Lower leg skin (tissue), 4 donors: ENCODE measurements at places on chromosomes 1 and 21. TPM values are rescaled to one million over a fixed set of nuclear protein-coding genes. Genes with fewer than 3 reads are reported as not detected.

DNA sequence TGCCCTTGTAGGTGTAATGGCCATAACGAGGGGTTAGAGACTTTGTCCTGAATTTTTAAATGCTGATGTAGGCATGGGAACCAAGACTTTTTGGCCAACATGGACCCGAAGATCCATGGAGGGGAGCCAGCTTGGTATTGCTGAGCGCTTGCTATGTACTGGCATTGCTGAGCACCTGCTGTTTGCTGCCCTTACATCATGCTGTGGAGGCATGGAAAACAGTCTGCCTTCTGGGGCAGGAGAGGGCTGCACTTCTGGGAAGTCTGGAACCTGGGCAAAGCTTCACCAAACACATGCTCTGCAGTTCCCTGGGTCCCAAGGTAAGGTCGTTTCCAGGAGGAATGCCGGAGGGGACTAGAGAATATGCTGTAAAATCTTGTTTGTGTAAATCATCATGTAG, 86.3 kb upstream of the CNIH3 start:
- no peak for DNase-seq

GRCh38 chr1:28971980-28972771, 57.8 kb downstream of the EPB41 start:
- DNase-seq, result peak; percentile 26

GRCh38 chr1:235502601-235503402, 1.4 kb downstream of the B3GALNT2 start:
- DNase-seq, result no peak

DNA sequence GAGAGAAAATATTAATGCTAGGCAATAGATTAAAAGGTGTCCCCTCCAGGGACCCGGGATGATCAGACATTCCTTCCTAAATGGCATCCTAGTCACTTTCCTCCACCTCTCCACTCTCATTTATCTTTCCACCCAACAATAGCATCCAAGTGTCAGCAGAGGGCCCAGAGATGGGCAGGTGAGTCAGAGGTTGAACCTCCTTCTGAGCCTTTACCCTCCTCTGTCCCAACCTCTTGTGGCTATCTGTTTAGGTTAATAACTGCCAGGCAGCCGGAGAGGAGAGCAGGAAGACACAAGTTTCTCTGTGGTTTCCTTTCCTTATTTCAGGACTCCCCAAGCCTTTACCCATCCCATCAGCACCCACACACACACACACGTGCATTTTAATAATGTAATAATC, 4.1 kb downstream of the GJA5 start:
- DNase-seq, result no peak

DNA sequence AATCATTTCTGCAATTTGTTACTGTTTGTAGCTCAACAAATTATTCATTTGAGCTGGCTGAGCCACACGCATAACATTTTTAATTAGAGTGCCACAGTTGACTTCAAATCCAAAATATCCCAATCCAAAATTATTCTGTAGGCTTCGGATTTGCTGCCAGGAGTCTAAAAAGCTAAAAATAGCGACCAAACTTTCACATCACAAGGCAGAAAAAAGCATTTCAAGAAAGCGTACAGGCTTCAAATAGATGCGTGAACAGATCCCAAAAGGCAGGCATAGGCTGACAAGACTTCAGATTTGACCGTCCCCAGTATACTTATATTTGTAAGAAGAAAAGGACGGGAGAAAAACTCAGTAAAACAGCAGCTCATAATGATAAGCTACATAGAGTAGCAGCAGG, 24.3 kb upstream of the TIAM1 start:
- DNase-seq, result no peak

- no peak for DNase-seq
Observed at GRCh38 chr1:207355060-207355459, 33.6 kb downstream of the CD55 start.

DNA sequence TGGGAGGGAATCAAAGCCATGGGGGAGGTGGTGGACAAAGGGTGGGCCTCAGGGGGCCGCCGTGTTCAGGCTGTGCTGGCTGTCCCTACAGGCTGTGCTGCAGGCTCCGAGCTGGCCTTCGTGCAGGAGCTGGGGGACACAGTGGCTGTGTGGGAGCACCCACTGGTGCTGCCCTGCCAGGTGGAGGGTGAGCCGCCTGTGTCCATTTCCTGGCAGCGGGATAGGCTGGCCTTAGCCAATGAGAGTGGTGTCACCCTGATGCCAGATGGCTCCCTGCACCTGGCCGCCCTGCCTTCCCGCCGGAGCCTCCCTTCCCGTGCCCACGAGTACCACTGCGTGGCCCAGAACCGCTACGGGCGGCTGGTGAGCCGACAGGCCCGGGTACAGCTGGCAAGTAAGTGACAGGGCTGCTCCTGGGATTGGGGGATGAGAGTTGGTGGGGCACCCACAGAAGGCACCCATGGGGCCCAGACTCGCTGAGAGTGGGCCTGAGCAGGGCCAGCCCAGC, 20.2 kb downstream of the SLC27A3 start:
- DNase-seq, result no peak

GRCh38 chr1:209375671-209376365, 207.7 kb upstream of the CAMK1G start:
- no peak for DNase-seq

DNA sequence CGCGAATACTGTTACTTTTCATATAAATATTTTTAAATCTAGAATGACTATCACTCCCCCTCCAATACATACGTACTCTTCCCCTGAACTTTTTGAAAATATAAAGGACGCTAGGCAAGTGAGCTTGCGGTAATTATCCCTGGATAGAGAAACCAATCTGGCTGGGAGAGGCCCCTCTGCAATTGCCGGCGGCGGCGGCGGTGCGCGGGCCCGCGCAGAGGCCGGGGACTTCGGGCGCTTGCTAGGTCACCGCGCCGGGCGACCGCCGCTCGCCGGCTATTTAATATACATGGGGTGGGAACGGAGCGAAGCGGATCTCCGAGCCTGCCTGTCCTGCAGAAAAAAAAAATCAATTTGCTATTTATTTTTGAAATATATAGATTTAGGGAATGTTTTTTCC, 416.3 kb upstream of the ESRRG start:
- no peak for DNase-seq

DNA sequence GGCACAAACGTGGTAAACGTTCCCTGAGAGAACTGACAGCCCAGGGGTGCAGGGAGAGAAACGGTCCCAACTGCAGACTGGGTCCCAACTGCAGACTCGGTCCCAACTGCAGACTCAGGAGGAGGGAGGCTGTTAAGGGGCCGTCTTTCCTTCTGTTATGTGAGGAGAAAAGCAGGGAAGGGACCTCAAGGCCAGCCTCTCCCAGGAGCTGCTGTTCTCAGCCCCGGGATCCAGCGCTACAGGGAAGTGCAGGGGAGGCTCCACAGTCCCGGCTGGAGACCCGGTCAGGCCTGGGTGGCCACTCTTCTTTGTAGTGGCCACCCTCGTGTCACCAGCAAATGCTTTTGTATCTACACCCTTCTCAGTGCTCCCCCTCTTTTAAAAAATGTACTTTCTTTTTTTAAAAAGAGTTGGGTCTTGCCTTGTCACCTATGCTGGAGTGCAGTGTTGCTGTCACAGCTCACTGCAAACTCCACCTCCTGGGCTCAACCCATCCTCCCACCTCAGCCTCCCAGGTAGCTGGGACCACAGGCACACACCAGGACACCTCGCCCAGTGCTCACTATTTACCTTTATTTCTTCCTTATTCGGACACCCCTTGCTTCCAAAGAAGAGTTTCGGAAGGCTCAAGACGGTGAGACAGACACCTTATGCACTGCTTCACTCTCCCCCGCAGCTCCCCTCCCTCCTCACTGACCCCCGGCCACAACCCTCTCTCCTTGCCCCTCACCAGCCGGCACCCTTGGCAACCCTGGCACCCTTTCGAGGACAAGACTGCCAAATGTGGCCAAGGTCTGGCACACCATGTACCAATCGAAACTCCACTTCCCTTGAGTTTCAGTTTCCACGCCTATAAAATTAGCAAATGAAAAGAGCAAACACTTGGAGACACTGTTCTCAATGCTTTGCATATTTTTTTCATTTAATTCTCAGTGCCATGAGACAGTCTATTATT, 21.8 kb downstream of the CAPN2 start:
- no peak for DNase-seq

- DNase-seq, result no peak
Observed at GRCh38 chr1:43270421-43271095, 775 bp downstream of the TMEM125 start.

GRCh38 chr1:86551305-86551704, 4.4 kb downstream of the CLCA4 start:
- no peak for DNase-seq

DNA sequence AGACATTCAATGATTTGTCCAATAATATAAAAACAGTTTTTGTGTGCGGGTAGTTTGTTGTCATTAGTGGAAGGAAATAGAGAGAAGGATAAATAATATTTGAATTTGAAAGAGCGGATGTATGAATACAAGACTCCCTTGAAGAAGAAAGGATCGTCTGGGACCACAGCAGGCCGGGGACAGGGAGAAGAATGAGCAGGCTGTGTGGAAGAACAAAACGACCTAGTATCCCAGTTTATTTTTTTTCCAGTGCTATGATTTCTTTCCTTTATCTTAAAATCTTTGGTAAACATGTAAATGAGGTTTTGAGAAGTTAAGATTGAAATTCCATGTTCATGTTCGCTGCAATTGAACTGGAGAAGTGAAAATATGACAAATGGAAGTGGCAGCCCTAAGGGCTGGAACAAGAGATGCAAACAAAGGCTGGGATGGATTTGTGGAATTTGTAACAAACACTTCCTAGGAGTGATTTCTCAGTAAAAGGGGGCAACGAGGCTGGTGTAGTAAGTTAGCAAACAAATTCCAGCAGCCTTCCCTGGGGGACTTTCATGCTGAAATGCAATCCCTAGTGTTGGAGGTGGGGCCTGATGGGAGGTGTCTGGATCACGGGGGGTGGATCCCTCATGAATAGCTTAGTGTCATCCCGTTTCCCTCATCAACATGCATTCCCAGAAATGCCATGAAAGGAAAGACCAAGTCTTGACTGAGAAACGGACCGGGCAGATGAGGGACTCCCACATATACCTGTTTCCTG, 10.2 kb upstream of the IFI16 start:
- DNase-seq, result peak; percentile 96

GRCh38 chr1:226325178-226325577, 16.2 kb upstream of the LIN9 start:
- no peak for DNase-seq

DNA sequence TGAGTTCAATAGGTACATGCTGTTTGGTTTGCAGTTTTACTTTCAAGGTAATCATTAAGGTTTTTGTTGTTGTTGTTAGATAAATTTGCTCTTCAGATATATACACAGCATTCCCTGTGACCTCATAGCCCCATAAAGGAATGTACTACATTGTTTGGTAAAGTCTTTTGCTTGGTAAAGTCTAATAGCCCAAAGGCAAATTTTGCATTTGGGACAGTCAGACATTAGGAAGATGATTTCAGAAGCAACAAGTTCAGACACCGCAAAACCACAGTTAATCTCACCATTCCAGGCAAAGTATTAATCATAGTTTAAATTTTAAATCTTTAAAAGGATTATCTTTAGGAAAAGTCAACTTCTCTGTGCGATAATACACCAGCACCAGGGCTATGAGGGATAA, 32.6 kb upstream of the PYHIN1 start:
- DNase-seq, result no peak

- DNase-seq, result no peak
Observed at GRCh38 chr1:208154040-208154439, 90.1 kb downstream of the PLXNA2 start.

DNA sequence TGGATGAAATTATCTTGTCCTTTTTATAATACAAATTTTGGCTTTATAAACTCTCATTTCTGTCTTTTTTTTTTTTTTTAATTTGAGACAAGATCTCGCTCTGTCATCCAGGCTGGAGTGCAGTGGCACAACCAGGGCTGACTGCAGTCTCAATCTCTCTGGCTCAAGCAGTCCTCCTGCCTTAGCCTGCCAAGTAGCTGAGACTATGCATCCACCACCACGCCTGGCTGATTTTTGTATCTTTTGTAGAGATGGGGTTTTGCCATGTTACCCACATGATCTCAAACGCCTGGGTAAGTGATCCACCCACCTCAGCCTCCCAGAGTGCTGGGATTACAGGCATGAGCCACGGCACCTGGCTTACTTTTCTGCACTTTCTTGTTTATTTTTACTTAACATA, 7.5 kb downstream of the TOR1AIP1 start:
- DNase-seq, result no peak

- DNase-seq, result no peak
Observed at GRCh38 chr1:47870480-47870879, 126.7 kb downstream of the TRABD2B start.

DNA sequence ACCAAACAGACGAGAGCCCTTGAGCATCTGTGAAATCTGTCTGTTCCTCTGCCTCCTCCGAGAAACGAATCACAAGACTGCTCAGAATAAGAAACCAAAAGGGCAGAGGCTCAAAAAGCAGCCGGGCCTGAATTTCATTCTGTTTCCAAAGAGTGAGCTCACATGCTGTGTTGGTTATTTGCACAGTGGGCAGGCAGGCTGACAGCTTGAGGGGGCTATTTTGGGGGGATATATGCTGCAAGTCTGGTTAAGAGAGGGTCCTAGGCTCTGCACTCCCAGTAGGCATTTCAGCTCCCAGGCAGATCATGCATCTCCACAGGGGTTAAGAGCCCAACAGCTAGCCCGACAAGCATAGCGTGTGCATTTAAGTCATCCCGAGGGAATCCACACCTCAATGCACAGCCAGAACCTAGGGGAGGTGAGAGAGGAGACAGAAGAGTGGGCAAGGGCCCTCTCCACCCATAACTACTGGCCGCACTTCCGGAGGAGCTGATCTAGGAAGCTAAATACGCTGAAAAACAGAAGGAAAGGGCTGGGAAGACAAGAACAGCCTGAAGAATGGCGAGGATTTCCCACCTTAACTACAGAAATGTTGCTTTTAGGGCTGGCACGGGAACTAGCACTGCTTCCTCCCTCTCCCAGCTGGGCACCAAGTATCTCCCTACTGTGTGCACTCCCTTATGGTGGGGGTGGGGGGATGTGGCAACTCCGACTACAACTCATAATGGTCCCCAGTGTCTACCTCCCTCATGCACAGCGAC, 3.7 kb downstream of the PGBD5 start:
- DNase-seq, result no peak

GRCh38 chr1:154969860-154970452, 591 bp downstream of the SHC1 start:
- no peak for DNase-seq

CNKSR1 gene
- total RNA-seq, result 60.2 TPM

PFKFB2 gene
- total RNA-seq, result 22.6 TPM

FCRL2 gene
- total RNA-seq, result not detected

SPRR2F gene
- not detected for total RNA-seq

SPRR2E gene
- total RNA-seq, result 222 TPM

PDPN gene
- 16.0 TPM for total RNA-seq

CZIB gene
- 28.2 TPM for total RNA-seq

DYRK3 gene
- 1.4 TPM for total RNA-seq

ROR1 gene
- total RNA-seq, result 12.9 TPM

RSRP1 gene
- 131 TPM for total RNA-seq

TSTD1 gene
- total RNA-seq, result 94.9 TPM
